Spleen (tissue), 13 donors: ENCODE measurements at places on chromosomes 11 and 22.

DNA sequence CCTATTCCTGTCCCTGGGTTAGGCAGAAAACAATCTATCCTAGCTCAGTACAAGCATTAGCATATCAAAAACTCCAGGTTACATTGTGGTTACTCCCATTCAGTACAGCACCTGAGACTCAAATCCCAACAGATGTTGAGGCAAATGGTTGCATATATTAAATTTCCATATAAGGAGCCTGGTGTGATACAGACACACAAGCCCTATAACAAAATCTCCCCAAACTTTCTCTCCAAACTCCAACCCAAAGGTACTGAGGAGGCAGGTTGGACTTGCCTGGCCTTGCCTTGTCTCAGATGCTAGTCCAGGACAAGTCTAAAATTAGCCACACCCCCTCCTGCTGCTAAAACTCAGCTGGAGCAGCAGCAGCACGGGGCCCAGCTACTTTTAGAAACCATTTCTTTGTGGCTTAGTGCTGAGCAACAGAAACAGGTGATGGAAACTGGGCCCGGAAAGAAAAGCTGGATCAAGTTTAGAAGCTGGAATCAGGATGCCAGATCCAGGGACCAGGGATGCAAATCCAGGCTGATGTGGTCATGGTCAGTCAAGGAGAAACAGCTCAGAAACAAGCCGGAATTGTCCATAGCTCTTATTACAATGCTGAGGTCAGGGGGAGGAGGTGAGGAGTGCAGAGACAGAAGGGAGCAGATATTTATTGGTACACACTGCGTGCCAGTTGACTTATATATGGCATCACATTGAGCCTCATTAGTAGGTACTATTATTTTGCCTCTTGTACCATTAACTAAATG, 73.7 kb upstream of the AMOTL1 start:
- no peak for DNase-seq

- DNase-seq, result no peak
Measured at GRCh38 chr11:116773203-116774097, 663 bp upstream of the BUD13 start.

DNA sequence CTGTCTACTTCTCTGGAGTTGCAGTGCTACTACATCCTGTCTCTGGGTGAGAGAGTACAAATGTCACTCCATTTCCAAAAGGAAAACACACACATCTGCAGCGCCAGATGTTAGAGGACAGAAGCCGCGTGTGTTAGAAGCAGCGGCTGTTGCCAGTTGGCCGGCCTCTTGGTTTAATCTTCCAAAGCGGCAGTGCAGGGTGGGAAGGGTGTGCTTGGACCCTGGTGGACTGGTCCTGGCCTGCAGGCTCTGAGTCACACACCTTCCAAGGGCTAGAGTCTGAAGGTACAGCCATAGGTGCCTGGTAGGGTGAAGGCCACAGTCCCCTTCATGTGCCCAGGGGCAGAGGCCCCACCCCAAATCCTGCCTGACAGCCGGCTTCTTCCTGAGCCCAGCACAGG, 99.8 kb downstream of the CTTN start:
- peak; percentile 59 for DNase-seq

DNA sequence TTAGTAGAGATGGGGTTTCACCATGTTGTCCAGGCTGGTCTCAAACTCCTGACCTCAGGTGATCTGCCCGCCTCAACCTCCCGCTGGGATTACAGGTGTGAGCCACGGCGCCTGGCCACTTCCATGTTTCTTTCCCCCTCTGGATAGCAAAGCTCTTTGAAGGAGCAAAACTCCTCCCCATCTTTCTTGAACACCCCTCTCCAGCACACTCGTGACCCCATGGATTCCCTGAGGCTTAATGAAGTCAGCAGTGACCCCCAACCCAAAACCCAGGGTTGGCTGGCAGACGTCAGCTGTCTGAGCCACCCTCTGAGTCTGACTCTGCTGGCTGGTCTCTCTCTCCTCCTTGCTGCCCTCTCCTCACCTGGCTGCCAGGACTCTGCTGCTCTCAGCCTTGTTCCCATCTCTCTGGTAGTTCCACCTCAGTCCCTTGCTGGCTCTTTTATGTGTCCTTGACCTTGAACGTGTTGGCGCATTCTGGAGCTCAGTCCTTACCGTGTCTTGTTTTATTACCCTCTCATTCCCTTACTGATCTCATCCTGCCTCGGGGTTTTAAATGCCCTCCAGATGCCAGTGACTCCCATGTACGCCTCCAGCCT, 44.5 kb downstream of the PARVG start:
- DNase-seq, result no peak

DNA sequence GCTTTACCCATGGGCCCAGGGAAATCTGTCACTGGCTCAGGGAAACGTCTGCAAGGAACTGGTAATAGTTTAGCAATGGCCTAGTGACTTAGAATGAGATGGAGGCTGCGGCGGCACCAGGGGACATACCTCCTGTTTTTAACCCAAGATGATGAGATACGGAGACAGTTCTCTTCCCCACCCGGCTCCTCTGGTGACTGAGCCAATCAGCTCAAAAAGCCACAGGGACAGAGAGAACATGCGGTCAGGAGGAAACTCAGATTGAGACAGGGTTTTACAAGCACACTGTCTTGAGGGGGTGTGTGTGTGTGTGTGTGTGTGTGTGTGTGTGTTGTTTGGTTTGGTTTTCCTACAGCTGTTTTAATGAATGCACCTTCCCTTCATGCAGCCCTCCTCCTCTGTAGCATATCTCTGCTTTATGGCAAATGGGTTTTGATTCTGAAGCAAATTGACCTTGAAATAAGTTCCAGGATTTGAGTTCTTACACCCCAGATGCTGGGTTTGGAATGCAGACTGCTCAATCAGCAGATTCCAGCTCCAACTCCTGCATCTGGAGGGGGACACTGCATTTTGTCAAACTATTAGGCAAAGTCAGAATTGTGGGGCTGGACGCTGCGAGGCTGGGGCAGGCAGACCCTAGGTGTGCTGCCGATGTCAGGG, 246.2 kb downstream of the NTM start:
- DNase-seq, result no peak

DNA sequence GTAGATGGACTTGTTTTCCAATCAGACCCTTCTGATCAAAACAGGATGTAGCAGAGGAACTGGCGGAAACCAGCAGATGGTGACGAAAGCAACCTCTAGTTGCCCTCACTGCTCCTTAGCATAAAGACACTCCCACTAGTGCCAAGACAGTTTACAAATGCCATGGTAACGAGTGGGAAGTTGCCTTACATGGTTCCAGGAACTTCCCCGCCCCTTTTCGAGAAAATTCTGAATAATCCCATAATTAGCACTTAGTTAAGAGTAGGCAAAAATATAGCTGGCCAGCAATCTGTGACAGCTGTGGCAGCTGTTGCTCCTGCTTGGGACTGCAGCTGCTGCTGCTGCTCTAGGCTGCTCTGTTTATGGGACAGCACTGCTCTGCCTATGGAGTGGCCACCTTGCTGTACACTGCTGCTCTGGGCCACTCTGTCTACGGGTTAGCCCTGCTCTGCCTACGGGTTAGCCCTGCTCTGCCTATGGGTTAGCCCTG, 33.4 kb upstream of the SORL1 start:
- peak; percentile 88 for DNase-seq

- DNase-seq, result no peak
Measured at GRCh38 chr11:25441421-25441820, 890.5 kb upstream of the ANO3 start.

- no peak for DNase-seq
Measured at GRCh38 chr11:131498631-131499160, 128.3 kb downstream of the NTM start.

DNA sequence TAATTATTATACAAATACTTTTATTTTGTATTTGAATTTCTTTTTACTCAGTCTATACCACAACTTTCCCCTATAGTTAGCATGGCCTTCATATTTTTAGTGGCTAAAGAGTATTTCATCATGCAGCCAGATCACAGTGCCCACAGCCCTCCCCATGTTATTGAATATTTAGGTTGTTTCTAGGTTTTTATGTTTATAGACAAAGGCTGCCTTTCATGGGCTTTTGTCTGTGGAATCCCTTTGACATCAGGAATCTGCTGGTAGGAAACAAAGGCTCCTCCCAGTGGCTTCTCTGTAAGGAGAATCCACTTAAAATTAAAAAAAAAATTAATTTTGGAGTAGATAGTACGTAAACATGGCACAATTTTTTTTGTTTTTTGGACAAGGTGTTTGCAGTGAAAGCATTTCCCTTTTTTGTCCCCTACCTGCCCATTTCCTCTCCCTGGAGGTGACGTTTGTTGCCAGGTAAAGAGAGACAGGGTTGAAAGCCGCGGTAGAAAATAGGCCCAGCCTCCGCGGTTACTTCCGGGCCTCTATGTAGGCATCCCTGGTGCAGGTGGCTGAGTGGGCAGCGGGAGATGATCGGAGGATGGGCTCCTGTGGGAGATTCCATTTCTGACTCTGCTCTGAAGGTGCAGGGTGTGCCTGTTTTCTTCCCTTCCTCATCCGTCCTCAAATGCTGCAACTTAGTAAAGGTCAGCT, 82.2 kb upstream of the OR4B1 start:
- DNase-seq, result no peak

- no peak for DNase-seq
Measured at GRCh38 chr22:22983123-22983522, 87.2 kb upstream of the GNAZ start.

GRCh38 chr11:96465512-96465911, 75.7 kb downstream of the JRKL start:
- no peak for DNase-seq

DNA sequence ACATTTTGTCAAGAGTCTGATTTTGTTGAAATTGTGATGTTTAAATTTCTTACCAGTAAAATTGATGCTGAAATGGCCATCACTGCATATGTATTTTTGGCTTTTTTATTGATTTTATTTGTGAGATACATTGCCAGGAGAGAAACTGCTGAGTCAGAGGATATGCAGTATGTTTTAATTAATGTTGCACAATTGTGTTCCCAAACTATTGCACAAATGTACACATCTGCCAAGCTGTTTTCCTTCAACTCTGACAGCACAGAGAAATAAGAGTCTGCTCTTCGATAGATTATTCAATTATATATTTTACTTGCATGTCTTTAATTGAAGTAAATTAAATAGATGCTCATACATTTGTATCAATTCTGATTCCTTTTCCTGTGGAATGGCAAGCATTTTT, 640.2 kb upstream of the LUZP2 start:
- DNase-seq, result no peak

- DNase-seq, result no peak
Measured at GRCh38 chr11:16136792-16137390, 219.5 kb downstream of the SOX6 start.

DNA sequence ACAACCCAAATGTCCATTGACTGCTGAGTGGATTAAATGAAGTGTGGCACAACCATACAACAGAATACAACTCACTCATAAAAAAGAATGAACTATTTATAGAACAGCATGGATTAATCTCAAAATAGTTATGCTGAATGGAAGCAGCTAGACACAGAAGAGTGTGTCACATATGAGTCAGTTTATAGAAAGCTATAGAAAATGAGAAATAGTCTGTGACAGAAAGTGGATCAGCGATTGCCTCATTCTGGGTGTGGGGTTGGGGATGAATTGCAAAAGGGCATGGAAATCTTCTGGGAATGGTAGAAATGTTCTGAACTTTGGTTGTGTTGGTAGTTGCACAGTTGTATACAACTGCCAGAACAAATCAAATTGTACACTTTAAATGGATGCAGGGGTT, 37.4 kb downstream of the PRR5L start:
- no peak for DNase-seq

DNA sequence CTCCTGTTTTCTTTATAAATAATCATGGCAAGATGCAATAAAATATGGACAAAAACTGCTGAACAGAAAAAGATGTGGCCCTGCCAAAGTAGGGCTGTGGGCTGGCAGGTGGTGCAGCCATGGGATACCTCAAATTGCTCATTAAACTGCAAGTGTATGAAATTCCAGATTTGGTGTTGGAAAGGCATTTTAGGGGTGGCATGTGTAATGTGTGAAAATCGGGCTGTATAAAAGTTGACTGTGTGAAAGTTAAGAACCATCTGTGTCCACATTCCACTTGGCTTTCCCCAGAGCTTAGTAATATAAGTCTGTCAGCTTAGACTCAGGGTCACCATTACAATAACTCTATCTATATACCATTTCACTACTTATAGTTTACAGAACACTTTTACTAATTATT, 34.8 kb upstream of the FZD4 start:
- DNase-seq, result no peak

GRCh38 chr22:43118953-43119458, 8.5 kb downstream of the BIK start:
- no peak for DNase-seq

DNA sequence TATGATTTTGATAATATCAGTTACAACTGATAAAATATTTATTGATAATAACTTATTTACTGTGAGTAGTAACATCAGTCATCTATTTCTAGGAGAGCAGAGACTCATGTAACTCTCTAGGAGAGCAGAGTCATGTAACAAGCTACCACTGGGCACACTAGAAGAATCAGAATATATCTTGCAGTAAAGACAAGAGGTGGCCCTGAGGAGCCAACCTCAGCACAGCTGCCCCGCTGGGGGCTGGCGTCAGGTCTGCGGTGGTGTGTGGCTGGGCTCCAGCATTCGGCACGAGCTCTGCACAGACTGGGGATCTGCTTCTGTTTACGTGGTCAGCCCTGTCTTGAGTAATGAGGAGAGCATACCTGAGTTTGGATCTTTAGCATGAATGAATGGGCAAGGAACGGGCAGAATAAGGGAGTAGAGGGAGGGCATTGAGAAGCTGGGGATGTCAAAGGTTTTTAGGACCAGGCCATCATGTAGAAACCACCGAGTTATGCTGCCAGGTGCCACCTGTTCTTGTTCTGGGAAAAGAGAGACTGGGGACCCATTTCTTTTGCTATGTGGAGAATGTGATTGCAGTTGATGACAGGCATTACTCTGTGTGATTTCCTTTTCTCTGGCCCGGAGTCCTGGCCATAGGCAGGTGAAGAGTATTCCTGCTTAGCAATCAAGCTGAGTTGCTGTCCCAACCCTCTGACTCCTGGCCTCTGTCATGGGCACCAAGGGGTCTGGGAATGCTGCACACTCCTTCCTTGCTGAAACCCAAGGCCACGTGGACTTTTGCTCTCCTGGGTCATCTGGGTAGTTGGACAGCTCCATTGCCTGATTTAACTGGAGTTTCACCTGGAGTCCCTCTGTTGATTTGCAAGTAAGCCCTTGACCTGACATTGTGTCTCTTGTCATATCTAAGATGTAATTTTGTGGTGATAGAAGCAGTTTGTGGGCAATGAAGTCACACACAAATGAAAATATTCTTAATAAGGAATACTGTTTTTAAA, 50.9 kb upstream of the HEPHL1 start:
- no peak for DNase-seq

GRCh38 chr11:6323291-6323905, 3.1 kb upstream of the CAVIN3 start:
- no peak for DNase-seq

- no peak for DNase-seq
Measured at GRCh38 chr11:68020575-68020974, 9.9 kb upstream of the NDUFS8 start.
